ENCODE measurements at places on chromosomes 7 and 10.

- DNase-seq = no peak
Measured at GRCh38 chr10:62237966-62238365, 30.7 kb downstream of the RTKN2 start.

- DNase-seq = no peak
Measured at GRCh38 chr10:48564466-48565160, 40.3 kb downstream of the ARHGAP22 start.

DNA sequence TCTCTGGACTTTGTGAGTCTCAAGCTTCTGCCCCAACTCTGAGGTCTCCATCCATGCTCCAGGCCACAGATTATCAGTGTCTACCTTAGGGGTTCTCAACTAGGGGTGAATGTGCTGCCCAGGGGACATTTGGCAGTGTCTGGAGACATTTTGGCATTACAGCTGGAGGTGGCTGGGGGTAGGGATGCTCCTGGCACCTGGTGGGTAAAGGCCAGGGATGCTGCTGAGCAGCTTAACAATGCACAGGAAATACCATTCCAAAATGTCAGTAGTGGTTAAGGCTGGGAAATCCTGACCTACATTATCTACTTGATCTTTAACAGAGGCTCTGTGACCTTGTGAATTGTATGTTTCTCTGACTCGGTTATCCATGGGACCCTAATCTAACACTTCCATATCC is 67.3 kb upstream of the PALS2 start:
- DNase-seq = no peak

- DNase-seq = no peak
Measured at GRCh38 chr7:131556909-131557651, 652 bp upstream of the PODXL start.

DNA sequence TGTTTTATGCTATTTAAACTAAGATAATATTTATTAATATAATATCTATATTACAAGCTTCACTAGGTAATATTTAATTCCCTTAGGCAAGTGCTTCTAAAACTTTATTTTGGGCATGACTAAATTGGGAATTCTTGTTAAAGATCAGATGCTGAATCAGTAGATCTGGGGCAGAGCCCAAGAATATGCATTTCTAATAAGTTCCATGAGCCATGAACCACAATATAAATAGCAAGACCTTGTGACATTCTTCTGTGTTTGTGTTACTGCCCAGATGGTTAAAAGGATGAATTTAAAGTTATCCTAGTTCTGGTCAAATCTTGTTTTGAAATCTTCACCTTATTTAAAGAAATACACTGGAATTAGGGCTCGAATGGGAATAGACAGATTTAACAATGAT is 258.4 kb upstream of the CACNA2D1 start:
- no peak for DNase-seq

GRCh38 chr10:36802490-36803153 is 322.8 kb upstream of the ANKRD30A start:
- DNase-seq = no peak

DNA sequence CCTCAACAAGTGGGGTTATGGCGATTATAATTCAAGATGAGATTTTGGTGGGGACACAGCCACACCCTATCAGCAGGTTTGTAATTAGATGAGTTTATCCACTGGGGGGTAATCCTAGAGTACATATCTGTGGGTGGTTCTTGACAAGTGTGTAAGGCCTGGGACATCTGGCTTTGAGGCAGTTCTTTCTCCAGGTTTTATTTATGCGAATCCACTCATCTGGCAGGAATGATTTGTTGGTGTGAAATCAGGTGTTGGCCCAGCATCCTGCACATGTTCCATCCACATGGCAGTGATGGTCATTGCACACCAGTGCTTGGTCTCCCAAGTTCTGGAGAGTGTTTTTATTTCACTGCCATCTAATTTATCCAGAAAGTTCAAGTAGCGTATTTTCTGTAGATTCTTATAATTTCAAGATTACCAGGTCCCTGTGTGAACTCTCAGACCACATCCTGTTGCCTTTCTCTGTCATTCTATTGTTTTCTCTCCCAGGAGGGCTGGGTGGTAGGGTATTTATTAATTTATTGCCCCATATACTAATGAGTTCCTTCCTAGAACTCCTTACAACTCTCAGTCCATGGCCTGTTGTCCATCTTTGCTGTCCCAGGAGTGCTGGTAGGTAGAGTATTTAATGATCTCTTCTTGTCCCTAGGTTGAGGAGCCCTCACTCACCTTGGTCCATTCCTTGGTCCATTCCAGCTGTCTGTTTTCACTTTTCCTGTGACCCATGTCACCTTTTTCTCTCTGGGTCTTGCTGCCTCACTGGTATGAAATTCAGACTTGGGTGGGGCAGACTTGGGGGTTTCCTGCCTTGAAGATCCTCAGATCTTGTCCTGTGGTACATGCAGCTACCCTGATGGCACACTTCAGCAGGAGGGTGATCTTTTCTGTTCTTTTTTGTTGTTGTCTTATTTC is 10.4 kb downstream of the RALA start:
- no peak for DNase-seq

- no peak for DNase-seq
Measured at GRCh38 chr7:109967406-109967805, 1123.5 kb upstream of the LRRN3 start.

- DNase-seq = no peak
Measured at GRCh38 chr7:29892231-29892630, 85.9 kb downstream of the WIPF3 start.

DNA sequence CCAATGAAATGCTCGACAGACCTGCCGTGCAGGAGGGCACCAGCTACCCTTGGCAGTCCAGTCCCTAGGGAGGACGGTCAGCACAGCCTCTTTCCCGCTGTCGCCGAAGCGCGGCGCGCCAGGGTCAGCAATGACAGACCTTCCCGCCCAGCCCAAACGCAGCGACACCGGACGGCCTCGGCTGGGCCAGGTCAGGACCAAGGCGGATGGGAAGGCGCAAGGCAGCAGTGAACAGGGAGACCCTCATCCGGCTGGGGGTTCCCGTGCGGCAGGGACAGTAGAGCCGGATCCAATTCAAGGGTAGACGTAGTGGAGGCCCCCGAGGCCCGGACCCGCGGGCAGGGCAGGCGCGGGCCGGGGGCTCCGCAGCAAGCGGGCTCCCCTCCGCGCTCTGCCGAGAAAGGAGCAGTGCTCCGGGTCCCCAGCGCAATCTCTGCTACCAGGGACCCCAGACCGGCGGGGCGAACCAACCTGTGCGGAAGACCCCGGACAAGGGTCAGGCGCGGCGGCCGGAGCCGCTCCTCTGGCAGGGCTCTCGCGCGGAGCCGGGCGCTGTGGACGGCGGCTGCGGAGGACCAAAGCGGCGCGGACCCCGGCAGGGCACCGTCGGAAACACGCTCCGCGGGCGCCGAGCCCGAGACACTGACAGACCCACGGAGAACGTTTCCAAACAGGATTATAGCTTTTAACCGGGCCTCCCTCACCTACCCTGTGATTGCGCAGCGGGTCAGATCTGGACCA is at the start of gene SEC31B:
Gene SEC31B, minus strand, starts transcription at position 551 of the 741 bp plus-strand sequence. CDS start 2,909 bp downstream, outside the sequence.
- DNase-seq = peak; percentile 47

DNA sequence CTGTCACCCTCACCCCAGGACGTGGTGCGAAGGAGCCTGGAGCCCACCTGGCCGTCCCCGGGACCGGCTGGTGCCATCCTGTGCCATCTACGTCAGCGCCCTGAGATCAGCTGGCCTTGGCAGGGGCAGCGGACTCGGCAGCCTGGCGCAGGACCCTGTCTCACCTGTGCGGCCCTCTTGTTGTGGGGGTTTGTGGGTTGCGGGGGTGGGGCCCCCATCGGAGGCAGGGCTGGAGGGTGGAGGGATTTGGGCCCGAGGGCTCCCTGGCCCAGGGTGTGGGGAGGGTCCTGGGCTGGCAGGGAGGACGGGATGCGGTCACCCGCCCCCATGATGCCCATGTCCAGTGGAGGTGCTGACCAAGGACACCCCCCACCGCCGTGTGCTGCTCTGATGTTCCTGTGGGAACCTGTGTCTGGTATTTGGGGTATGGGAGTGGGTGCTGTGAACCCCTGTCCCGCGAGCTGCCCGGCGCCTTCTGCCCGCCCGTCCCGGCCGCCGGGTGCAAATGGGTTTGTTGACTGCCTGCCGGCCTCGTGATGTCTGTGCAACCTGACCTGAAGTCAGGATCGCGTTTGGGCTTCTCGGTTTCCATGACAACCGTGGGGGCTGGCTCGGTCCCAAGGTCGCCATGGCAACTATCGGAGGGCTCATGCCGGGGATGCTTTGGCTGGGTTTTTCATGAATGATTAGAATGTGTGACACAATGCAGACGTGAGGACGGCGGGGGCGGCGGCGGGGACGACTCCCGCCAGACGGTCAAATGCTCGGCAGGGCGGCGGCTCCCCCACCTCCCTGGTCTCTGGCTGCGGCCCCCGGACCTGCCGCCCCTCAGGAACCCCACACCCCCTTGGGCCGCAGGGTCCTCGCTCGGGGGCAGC is 7.3 kb downstream of the MAFK start:
- DNase-seq = no peak

DNA sequence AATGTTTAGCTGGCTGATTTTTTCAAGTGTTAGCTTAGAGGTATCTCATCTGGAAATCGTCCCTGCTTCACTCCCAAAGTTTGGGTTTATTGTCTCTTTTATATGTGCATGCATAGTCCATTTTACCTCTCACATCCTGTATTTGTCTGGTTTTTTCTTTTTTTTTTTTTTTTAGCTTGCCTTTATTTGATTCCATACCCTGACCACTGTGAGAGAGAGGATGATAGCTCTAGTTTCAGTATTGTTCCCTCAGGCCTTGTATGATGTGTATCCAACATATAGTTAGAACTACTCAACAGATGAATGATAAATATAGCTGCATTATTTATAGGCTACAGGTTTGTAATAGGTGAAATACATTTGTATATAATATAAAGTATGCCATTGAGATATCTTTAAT is 29.9 kb downstream of the PCGF5 start:
- peak; percentile 36 for DNase-seq

GRCh38 chr7:130162196-130162595 is 43.0 kb downstream of the TMEM209 start:
- no peak for DNase-seq

DNA sequence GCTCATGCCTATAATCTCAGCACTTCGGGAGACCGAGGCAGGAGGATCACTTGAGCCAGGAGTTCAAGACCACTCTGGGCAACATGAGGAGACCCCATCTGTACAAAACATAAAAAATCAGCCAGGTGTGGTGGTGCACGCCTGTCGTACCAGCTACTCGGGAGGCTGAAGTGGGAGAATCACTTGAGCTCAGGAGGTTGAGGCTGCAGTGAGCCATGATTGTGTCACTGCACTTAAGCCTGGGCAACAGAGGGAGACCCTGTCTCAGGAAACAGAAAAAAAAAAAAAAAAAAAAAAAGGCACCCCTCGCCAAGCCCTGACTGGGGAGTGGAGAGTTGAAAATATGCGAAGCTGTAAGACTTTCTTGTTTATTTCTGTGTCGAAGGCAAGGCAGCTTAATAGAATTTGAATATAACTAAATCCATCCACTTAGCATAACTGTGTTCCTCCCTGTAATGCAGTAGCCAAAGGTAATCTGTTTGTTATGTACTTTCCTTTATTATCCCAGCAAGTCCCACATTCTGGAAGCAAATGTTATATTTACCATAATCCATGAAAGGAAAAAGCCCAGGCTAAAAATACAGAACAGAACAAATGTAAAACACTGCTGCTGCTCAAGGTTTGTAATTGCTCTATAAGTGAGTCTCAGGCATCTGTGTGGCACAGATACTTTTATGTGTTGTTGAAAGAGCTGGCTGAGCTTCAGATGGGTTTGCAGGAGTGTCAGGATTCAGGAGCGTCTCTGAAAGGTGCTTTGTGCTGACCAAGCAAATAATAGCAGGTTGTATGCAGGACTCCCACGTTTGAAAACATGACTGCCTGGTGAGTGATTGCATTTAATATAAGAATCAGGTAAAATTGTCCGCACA is 127.2 kb downstream of the CELF2 start:
- DNase-seq = no peak

GRCh38 chr7:143463957-143464356 is 13.7 kb upstream of the TAS2R41 start:
- no peak for DNase-seq

GRCh38 chr10:119306514-119306951 is 99.2 kb downstream of the GRK5 start:
- DNase-seq = peak; percentile 32

DNA sequence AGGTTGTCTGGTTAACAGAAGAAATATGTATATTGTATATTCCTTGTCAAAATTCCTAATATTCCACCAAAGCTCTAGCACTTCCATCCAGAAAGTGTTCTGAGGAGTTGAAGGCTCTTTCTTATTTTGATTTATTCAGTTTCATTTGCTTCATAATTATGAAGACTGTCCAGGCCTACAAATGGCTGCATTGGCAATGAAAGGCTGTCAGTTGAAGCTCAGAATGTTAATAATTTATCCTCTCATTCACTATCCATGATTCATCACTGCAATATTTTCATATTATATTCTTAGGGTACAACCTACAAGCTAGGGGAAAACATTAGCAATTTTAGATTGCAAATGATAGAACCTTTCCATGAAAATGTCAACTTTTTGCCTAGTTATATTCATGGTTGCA is 57.3 kb downstream of the ARID5B start:
- DNase-seq = no peak

GRCh38 chr10:78266741-78267469 is 233.2 kb downstream of the RPS24 start:
- DNase-seq = peak; percentile 78

- no peak for DNase-seq
Measured at GRCh38 chr10:68572151-68572550, 12.0 kb downstream of the TET1 start.

DNA sequence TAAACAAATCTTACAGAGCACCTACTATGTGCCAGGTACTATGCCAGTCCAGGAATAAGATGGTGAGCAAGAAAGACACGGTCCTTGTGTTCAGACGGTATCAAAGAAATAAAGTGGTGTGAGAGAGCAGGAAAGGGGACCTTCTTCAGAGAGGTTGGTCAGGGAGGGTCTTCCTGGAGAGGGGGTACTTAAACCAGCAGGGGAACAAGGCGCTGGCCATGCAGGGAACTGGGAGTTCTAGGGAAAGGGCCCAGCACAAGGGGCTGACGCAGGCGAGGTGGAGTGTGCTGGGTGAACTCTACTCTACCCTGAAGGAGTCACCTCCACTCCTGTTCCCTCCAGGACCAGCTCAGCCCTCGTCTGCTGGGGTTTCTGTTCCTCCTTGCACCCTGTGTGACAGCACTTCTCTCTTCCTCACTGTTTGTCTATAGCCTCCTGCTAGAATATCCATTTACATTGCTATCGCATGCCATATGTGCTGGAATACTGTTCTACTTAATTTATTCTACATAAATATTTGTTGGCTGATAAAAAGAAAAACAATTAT is 73.5 kb downstream of the AOAH start:
- DNase-seq = no peak

GRCh38 chr10:86363833-86364490 is 2.6 kb downstream of the GRID1 start:
- DNase-seq = no peak
